ENCODE measurements at places on chromosomes 11 and 22.

DNA sequence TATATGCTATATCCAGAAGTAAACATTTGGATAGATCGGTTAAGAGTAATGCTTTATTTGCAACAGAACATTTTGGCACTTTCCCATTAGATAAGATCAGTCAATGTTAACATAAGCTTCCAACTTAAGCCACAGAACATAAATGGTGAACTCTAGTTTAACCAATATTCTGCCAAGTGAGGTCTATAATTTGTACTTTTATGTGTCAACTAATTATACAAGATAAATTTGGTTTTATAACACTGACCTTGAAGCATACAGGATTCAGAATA lies 23.5 kb upstream of the BLID start:
- DNase-seq = no peak

DNA sequence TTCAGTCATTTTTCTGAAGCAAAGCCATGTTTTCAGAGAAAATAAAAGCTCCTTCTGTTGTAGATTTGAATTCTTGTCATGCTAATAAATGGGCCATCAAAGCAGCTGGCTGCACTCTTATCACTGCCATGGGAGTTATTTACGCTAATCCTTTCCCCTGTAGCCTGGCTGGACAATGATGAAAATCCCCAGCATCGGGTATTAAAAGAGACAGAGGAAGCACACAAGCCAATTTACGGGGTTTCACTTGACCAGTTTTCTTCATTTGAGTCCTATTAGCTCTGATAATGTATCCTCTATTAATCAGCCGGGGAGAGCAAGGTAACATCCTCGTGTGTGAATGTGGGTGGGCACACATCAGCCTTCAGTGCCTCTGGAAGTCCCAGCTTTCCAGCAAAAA lies 470.2 kb upstream of the API5 start:
- DNase-seq = no peak

- DNase-seq = no peak
These were observed 39.7 kb downstream of the RTL6 start for GRCh38 chr22:44458044-44459020.

- DNase-seq = no peak
These were observed 121.8 kb downstream of the INSC start for GRCh38 chr11:15236559-15236958.

DNA sequence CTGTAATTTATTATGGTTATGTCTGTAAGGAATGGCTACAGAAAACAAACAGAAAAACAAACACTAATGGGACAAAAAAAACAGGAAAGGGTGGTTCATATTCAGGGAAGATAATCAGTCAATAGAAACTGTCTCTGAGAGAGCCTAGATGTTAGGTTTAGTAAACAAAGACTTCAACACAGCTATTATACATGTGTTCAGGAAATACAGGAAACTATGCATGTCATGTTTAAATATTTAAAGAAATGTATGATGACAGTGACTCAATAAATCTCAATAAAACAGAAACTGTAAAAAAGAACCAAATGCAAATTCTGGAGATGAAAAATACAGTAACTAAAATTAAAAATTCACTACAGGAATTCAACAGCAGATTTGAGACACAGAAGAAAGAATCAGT lies 76.0 kb downstream of the PACS1 start:
- no peak for DNase-seq

GRCh38 chr11:130418756-130419155 lies 9.7 kb downstream of the ADAMTS8 start:
- no peak for DNase-seq

GRCh38 chr22:30728826-30729225 lies 34.2 kb downstream of the OSBP2 start:
- peak; percentile 83 for DNase-seq

GRCh38 chr22:17303840-17304779 lies 65.2 kb upstream of the CECR2 start:
- no peak for DNase-seq

DNA sequence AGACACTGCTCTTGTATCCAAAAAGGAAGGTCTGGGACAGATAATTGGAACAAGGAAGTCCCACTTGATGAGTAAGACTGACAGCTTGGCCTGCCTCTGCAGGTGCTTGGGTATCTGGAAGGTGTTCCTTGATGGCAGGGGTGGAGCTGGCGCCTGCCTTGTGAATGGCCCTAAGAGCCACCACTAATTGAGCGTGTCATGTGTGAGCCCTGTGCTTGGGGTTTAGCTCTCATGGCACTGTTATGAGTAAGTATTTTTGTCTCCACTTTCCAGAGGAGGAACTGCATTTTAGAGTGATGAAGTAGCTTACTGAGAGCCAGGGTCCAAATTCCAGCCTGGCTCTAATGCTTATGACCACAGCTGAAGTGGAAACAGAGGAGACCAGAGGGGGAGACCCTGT lies 71.2 kb upstream of the NECTIN1 start:
- no peak for DNase-seq

- no peak for DNase-seq
These were observed 160.7 kb upstream of the GRIA4 start for GRCh38 chr11:105449100-105449734.

DNA sequence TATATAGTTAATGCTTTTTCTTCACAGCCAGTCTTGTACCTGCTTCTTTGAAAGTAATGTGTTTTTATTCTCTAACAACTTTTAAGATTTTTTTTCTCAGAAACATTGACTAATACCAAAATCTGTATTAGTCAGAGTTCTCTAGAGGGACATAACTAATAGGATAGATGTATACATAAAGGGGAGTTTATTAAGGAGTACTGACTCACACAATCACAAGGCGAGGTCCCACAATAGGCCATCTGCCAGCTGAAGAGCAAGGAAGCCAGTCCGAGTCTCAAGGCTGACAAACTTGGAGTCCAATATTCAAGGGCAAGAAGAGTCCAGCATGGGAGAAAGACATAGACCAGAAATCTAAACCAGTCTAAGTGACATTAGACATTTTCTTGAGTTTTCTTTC lies 140.0 kb downstream of the RAB38 start:
- DNase-seq = no peak

DNA sequence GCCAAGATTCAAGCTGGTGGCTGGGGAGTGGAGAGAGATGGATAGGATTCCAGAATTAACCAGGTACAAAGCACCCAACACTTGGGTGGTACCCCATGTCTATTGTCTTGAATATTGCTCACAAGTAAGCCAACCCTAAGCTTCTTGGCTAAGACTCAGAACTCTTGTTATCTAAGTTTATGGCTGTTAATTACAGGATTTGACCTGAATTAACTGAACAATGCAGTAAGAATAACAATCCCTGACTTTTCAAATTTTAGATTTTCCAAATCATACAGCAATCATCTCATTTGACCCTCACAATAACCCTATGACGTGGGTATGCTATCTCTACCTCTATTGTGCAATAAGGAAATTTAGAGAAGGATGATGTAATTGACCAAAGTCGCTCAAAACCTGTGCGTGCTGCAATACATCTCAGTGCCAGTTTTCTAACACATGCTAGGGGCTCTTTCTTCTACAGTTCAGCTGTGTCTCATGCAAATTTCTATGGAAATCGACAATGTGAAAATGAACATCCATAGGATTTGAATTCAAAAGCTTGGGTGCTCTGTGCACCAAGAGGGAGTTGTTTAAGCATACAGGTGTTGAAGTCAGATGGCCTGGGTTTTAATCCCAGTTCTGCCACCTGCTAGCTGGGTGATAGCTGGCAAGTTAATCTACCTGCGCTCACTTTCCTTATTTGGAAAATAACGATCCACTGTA lies 40.1 kb upstream of the APLNR start:
- no peak for DNase-seq

GRCh38 chr11:19089421-19089820 lies 27.5 kb upstream of the ZDHHC13 start:
- no peak for DNase-seq

DNA sequence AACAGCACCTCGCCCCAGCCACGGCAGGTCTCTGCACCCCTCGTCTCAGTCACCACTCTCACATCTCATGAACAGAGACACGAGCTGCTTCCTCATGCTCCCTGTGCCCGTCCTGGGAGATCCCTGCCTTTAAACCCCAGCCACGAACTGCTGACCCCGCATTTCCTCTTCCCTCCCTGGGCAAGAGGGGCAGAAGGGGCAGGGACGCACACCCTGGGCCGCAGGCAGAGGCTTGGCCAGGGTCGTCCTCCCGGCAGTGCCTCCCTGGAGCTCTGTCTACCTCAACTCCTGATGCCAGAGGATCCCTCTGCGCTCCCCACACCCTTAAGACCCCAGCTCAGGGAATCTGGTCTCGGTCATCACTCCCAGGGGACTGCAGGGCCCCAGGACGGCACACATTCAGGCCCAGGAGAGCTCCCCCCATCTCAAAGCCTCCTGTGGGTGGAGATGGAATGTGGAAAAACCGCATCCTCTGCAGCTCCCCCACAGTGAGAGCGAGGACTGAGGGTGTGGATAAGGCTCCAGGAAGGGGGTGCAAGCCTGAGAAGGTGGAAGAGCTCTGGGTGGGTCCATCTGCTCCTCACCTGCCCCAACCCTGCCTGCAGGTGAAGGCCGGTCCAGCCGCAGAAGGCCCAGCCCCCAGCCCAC lies 1.2 kb downstream of the BID start:
- DNase-seq = no peak

DNA sequence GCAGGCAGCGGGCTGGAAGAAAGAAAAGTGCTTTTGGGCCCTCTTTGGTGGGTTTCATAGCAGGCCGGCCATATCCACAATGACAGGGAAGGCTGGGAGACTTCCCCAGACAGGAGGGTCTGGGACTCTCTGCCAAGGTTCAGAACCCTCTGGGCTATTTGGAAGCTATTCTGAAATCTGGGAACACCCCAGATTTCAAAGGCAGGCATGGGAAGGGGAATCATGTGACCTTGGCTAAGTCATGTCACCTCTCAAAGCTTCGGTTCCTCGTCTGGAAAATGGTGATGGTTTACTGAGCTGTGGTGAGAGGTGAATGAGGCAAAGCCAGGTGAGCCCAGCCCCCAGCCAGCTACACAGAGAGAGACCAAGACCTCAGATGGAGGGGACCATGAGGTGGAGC lies 4.6 kb downstream of the CASTOR1 start:
- DNase-seq = no peak

GRCh38 chr11:36314434-36314767 lies 18.3 kb downstream of the PRR5L start:
- no peak for DNase-seq

- no peak for DNase-seq
These were observed 3.9 kb downstream of the MYEOV start for GRCh38 chr11:69297787-69298266.

- peak; percentile 48 for DNase-seq
These were observed 66.5 kb downstream of the CCDC34 start for GRCh38 chr11:27296497-27296896.
